ENCODE measurements at places on chromosomes 1 and 21.

- DNase-seq = no peak
Observed at GRCh38 chr1:63189677-63190076, 132.7 kb upstream of the FOXD3 start.

GRCh38 chr1:33985656-33986055 lies 121.8 kb downstream of the HMGB4 start:
- DNase-seq = no peak

- no peak for DNase-seq
Observed at GRCh38 chr1:95650631-95651030, 416.6 kb downstream of the RWDD3 start.

DNA sequence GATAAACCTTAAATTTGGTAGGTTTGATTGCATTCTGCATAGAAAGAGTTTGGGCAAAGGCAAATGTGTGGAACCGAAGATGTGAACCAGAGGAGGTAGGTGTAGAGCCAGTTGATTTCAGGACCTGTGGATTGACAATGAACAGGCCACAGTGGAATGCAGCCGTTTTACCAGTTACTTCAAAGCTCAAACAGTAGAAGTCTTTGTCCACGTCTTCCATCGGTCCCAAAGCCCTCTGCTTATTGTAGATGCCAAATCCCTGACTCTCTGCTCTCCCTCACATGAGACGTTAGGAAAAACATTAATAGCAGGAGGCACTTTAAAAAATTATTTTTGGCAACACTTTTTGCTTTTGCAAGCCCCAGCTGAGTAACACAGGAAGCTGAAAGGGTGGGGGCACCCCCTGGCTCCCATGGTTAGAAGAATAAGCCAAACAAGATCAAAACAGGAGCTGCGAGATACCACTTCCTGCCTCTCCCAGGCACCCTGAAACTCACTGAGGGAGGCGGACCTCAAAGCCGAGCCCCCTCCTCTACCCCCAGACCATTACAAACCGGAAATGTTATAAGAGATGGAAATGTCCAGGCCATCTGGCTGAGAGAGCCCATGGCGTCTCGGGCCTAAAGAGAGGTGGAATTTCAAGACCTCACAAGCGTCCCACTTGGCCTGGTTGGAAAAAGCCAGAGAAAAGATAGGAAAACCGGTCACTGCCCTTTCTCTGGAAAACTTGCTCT lies 13.5 kb downstream of the TRAF3IP3 start:
- DNase-seq = peak; percentile 54

DNA sequence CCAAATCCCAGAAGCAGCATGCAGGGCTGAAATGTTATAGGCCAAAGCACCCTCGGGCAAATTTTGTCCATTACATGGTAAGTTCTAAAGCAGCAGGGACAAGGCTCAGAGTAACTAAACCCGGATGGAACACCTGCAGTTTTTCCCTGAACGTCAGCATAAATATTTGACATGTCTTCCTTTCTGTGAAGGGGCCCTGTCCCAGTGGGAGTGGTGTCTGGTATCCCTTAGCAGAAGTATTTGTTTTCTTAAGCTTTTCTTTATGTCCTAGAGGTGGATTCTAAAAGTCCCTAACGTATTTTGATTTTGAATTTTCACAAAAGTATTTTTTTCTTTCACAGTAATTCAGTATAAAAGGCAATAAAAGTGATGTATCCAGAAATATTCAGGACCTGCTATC lies 223.9 kb downstream of the ST6GALNAC3 start:
- no peak for DNase-seq
